ENCODE measurements at places on chromosomes 4 and X. TPM values are rescaled to one million over a fixed set of nuclear protein-coding genes. Genes with fewer than 3 reads are reported as not detected.
A peak's percentile ranks its signal among the peaks of the same experiment; 100 is the strongest.

DNA sequence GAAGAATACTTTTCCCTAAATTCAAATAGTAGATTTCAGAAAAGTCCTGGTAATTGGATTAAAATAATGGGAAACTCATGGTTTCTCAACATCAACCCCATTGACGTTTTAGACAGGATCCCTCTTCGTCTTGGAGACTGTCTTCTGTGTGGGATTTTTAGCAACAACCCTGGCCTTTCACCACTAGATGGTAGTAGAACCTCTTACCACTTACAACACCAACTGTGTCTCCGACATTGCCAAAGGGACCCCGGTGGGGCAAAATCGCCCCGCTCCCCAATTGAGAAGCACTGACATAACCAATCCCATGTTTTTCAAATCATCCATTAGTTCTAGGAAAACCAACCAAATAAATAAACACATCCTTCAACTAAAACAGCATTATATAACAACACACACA lies 16.9 kb upstream of the ANOS1 start:
- H3K27ac ChIP-seq, result no peak overlapping the region
- no peaks in the 10 kb centered on the region for H3K4me1 ChIP-seq
- DNase-seq, result no peak

DNA sequence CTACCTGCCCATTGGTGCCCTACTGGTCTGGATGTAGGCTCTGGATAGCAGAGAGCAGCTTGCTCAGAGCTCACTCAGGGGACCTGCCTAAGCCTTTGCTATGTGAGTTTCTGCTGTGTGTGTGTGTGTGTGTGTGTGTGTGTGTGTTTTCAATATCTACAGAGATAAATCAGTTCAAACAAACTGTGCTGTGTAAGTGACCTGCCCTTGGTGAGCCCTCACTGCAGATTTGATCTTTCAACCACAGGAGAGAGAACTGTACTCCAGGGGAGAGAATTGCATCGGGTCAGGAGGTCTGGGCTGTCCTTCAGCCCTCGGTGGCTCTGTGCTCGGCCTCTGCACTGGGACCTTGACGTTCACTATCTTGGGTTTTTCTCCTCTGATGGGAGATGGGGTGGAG lies 35.0 kb upstream of the CDKN2AIP start:
- H3K27ac ChIP-seq, result no peak overlapping the region
- no peak for DNase-seq
- no peaks in the 10 kb centered on the region for H3K36me3 ChIP-seq
- H3K27me3 ChIP-seq, result no peaks in the 10 kb centered on the region
- H3K4me3 ChIP-seq, result no peak overlapping the region

- H3K27ac ChIP-seq, result no peak overlapping the region
- no peaks in the 10 kb centered on the region for H3K27me3 ChIP-seq
- no peaks in the 10 kb centered on the region for H3K36me3 ChIP-seq
- peaks cover 3% of the 10 kb centered on the region for H3K4me1 ChIP-seq
- DNase-seq, result no peak
These were observed 154.6 kb downstream of the CCSER1 start for GRCh38 chr4:90281541-90282355.

DNA sequence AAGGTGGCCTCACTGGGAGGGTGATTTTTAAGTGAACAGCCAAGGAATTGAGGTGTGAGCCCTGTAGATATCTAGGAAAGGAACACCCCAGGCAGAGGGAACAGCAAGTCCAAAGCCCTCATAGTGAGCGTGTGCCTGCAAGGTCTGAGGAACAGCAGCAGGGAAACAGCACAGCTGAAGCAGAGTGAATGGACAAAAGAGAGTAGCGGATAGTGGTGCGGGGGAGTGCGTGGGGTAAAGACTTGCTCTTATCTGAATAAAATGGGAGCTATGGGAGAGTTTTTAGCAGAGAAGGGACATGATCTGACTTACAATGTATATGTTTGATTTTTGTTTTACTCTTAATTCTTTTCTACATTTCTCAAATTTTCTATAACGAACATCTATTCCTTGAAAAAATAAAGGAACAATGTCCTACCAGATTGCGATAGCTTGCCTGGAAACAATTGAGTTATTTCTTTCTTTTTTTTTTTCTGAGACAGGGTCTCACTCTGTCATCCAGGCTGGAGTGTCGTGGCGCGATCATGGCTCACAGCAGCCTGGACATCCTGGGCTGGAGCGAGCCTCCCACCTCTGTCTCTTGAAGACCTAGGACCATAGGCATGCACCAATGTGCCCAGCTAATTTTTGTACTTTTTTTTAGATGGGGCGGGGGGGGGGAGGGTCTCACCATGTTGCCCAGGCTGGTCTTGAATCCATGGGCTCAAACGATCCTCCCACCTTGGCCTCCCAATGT lies 19.5 kb upstream of the HADH start:
- no peak overlapping the region for H3K4me3 ChIP-seq
- no peaks in the 10 kb centered on the region for H3K36me3 ChIP-seq
- H3K27me3 ChIP-seq, result peaks cover 2% of the 10 kb centered on the region
- DNase-seq, result no peak

- H3K4me3 ChIP-seq, result no peak within 1 kb of the TSS
- H3K27ac ChIP-seq, result no peak within 1 kb of the TSS
- H3K4me1 ChIP-seq, result no peaks in the 10 kb centered on the region
- no peak for DNase-seq
- H3K27me3 ChIP-seq, result peaks cover 2% of the 10 kb centered on the region
These were observed at the start of gene ZCCHC13 for GRCh38 chrX:74304016-74304415. Gene ZCCHC13 (plus strand): TSS chrX:74304180. CDS start chrX:74304267, 87 bp downstream.

DNA sequence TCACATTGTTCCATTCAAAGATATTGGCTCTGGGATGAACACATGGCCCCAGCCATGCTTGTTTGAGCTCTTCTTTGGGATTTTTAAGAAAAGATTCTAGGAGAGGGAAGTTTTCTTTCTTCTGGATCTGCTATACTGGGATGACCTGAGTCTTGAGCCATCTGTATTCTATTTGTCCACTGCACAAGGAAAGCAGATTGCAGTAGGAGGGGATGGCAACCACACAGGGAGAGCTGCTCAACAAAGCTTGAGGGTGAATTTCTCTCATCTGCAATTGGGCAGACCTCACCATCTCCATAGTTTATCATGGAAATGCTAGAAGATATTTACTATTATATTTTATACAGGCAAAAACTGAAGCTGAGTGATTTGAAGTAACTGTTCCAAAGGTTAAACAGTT lies 34.3 kb downstream of the ADH7 start:
- no peaks in the 10 kb centered on the region for H3K36me3 ChIP-seq
- H3K4me1 ChIP-seq, result peaks cover 7% of the 10 kb centered on the region
- H3K27ac ChIP-seq, result no peak overlapping the region
- no peak for DNase-seq
- H3K27me3 ChIP-seq, result no peaks in the 10 kb centered on the region
- no peak overlapping the region for H3K4me3 ChIP-seq

DNA sequence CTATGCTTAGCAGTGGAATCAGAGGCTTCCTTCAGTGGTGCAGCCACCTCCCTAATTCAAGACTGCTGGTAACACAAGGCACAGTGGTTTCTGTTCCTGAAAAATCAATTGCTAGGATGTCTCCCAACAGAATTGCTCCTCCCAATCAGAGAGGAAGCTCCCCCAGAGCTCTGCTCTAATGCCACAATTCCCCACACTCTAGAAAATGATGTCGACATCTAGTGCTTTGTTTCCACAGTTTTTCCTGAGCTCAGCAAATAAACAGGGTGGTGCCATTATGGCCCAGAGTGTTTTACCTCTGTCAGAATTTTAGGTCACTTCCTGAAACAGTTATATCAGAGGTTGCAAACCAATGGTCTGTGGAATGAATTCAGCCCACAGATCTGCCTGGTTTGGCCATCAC lies 24.7 kb downstream of the TAB3 start:
- peak overlapping the region; percentile 63 for H3K27ac ChIP-seq
- H3K4me1 ChIP-seq, result peaks cover 18% of the 10 kb centered on the region
- no peak for DNase-seq

The SHISA3 gene
- total RNA-seq, result not detected

The DCAF4L1 gene
- 0.22 TPM for total RNA-seq

The EPGN gene
- total RNA-seq, result not detected

The SORBS2 gene
- total RNA-seq, result not detected

The GYPB gene
- not detected for total RNA-seq

The TAB3 gene
- total RNA-seq, result 23.9 TPM

The TLR8 gene
- 0.22 TPM for total RNA-seq

The TSPAN7 gene
- not detected for total RNA-seq

The IRS4 gene
- not detected for total RNA-seq

The ETFDH gene
- total RNA-seq, result 15.4 TPM

The POU4F2 gene
- not detected for total RNA-seq

The ASB12 gene
- total RNA-seq, result 0.18 TPM

The NUP62CL gene
- 1.4 TPM for total RNA-seq

The RNF212 gene
- 2.4 TPM for total RNA-seq

The LGI2 gene
- not detected for total RNA-seq
